IPS DF 6.9 (cell line): ENCODE measurements at places on chromosomes 5 and 9.

DNA sequence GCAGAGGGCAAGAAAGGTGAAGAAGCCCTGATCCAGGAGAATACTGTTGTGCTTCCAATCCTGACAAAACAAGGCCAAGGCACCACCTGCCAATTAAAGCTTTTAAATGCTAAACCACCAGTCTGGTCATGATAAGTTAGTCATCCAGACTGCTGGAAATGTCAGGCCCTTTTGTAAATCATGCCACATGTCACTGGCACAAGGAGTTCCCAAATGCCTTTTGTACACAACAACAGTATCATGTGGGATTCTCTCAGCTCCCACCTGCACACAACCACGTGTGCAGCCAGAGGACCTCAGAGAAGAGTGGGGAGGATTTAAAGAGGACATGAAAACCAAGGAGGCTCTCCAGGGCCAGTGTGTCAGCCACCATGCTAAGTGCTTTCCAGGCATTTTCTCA, 99.3 kb downstream of the CDK5RAP2 start:
- no peak for DNase-seq

DNA sequence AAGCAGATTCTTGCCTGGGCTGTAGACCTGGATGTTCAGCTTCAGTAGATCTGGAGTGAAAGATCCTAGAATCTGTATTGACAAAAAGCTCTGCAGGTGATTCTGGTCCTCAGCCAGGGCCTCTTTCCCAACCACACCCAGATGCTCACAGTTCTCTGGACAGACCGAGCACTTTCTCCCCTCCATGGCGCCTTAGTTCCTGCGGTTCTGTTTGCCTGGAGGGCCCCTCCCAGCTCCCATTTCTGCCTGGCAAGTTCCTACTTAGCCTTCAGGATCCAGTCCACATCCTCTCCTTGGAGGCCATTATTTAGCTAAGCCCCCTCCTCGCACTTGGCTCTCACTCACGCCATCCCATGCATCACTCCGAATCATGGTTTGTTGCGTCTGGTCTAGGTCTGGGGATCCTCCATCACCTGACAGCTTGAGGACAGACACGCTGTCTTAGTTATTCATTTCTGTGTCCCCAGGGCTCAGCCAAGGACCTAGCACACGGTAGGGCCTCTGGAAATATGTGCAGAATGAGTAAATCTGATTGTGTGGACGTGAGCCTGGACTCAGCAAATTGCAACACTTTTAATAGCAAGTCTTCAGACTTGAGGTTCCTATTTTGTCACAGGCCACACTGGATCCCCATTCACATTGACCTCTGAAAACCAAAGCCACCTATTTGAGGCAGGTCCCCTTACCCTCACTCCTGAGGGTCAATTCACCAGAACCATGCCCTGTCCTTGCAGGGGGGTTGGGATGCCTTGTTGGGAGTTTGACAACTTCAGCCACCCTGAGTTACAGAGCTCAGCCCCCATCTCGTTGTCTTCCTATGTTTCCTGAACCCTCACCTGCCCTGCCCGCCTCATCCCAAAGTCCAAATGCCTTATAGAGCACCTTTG, 50.7 kb downstream of the COL15A1 start:
- no peak for DNase-seq

DNA sequence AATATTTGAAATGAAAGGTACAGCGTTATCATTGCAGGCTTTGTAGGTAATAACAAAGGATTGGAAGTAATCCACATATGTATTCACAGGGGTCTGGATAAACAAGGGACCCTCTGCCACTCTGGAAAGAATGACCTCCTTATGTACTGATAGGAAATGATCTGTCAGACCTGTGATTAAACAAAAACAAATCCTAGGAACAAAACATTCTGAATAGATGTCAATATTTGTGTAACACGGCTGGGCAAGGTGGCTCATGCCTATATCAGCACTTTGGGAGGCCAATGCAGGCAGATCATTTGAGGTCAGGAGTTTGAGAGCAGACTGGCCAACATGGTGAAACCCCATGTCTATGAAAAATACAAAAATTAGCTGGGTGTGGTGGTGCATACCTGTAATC, 42.3 kb downstream of the NSUN2 start:
- DNase-seq: no peak

DNA sequence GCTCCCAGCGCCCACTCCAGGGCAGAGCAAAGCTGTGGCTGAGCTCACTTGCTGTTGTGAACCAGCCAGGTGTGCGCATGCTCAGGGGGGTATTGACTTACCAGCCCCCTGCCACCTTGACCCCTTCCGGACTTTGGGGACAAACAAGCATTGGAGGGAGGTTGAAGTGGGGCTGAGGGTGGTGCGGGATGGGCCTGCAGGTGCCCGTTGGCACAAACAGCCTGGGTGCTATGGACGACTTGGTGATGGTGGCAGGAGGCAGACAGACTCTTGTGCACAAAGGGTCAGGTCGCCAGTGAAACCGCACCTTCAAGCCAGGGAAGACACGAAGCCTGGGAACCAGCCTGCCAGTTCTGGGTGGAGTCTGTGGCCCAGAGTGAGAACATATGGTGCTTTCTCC, 858.5 kb upstream of the PTPRD start:
- DNase-seq: no peak

DNA sequence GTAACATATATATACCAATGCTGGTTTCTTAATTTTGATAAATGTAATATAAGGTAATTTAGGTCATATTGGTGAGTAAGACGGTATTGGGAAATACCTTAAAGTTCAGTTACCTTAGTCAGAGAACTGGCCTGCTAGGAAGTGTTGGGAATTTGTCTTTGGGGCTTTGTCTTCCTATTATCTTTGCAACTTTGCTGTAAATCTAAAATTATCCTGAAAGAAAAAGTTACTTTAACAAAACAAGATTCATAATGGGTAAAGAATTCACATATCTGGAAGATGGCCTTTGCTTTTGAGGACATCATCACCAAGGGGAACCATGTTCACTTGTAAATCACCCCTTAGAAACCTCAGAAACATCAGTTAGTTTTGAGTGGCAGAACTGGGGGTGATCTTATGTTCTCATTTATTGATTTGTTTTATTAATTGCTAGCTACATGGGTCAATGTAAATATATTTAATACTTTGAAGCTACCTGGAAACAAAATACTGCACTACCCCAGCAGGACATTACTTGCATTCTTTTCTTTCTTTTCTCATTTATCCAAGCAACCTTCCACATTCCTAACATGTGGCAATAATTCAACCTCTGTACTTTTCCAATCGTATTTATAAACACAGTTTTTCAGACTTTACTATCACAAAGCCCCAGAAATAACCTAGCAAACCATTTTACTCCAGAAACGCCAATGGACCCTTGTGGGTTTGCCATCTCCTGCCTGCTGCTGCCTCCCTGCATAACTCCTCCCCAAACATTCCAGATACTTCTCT, 41.4 kb downstream of the GLIS3 start:
- no peak for DNase-seq
